ENCODE measurements at places on chromosomes 6 and 20. TPM values are rescaled to one million over a fixed set of nuclear protein-coding genes. Genes with fewer than 3 reads are reported as not detected.

GRCh38 chr6:25333471-25333870 lies 54.3 kb downstream of the CARMIL1 start:
- H3K4me1 ChIP-seq, result peaks cover 20% of the 10 kb centered on the region
- no peak for DNase-seq
- no peak overlapping the region for H3K4me3 ChIP-seq

- no peak overlapping the region for H3K4me3 ChIP-seq
- H3K36me3 ChIP-seq, result no peaks in the 10 kb centered on the region
- peaks cover 3% of the 10 kb centered on the region for H3K4me1 ChIP-seq
These were observed 20.1 kb upstream of the TCP11 start for GRCh38 chr6:35161266-35161665.

GRCh38 chr6:129194306-129194941 lies 311.5 kb downstream of the LAMA2 start:
- H3K4me3 ChIP-seq, result no peak overlapping the region
- peaks cover 2% of the 10 kb centered on the region for H3K36me3 ChIP-seq
- DNase-seq, result no peak

DNA sequence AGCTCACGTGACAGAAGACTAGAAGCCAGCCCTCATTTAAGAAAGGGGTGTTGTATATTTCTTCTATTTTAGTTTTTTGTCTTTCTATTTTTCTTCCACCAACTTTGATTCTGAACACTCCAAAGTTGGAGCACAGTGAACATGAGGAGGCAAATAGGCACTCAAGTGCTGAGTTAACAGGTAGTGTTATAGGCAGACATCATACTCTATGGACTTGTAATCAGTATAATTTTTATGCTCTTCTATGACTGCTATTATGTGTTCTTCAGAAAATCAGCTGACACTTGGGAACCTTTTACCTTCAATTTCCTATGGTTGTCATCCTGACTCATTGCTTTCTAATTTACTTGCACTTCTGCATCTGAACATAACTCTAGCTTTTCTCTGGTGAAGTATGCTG lies 396.3 kb upstream of the EYS start:
- no peak overlapping the region for H3K4me3 ChIP-seq
- DNase-seq, result no peak
- no peaks in the 10 kb centered on the region for H3K36me3 ChIP-seq
- no peaks in the 10 kb centered on the region for H3K27me3 ChIP-seq
- H3K4me1 ChIP-seq, result no peaks in the 10 kb centered on the region

DNA sequence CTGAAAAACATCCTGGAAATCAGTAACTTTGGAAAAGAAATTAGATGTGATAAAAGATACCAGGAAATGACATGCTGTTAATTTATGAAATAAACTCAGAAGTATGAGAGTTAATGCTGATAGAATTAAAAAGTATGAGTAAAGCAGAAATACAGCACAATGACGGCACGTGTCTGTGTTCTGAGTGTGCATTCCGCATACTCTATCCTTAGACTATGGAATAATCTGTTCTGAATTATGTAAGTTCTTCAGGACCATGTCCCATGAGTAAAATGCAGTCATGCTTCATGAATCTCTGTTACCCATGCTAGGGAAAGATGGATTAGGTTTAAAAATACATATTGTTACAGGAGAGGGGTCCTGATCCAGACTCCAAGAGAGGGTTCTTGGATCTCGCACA lies 21.7 kb downstream of the HECA start:
- H3K27me3 ChIP-seq, result no peaks in the 10 kb centered on the region
- peaks cover 16% of the 10 kb centered on the region for H3K4me1 ChIP-seq
- no peaks in the 10 kb centered on the region for H3K36me3 ChIP-seq
- no peak overlapping the region for H3K27ac ChIP-seq
- H3K4me3 ChIP-seq, result no peak overlapping the region

The GNMT gene
- 1.2 TPM for total RNA-seq

The BTNL2 gene
- total RNA-seq, result not detected

The CYP21A2 gene
- 2.2 TPM for total RNA-seq

The TFAP2A gene
- 0.23 TPM for total RNA-seq
